ENCODE measurements at places on chromosomes 5 and 9. TPM values are rescaled to one million over a fixed set of nuclear protein-coding genes. Genes with fewer than 3 reads are reported as not detected.
A peak's percentile ranks its signal among the peaks of the same experiment; 100 is the strongest.

DNA sequence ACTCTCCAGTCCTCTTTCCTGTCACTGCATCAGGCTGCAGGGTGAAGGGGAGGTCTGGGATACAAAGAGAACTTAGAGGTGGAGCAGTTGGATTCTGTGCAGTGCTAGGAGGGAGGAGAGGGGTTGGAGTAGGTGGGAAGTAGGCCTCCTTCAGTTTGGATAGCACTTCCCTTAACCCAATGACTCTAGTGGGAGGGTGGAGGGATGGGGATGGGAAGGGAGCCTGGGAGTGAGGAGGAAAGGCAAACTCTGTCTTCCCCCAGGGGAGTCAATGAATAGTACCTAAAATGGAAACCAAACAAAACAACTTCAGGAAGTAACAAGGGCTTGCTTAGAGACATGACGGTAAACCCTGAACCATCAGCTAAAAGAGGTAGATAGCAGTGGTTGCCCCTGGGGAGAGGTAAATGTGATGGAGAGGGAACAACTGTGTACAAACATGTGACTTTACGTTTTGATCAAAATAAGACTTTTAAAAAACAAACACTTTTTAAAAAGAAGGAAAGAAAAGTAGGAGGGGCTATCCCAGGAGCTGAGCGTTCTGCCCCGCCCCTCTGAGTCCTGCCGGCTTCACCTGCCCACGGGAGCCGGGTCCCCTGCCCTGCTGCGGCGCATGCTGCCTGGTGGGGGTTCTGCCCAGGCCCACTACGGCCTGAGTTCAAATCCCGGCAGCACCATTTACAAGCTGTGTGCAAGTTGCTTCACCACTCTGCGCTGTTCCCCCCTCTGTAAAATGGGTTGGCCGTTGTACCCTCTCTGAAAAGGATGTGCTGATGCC, 30.9 kb downstream of the GSN start:
- peaks cover 23% of the 10 kb centered on the region for H3K27me3 ChIP-seq
- no peaks in the 10 kb centered on the region for H3K36me3 ChIP-seq
- H3K4me1 ChIP-seq, result peaks cover 15% of the 10 kb centered on the region
- H3K4me3 ChIP-seq, result peak overlapping the region; percentile 65
- no peak overlapping the region for H3K27ac ChIP-seq

- no peak overlapping the region for H3K27ac ChIP-seq
- H3K27me3 ChIP-seq, result peaks cover 3% of the 10 kb centered on the region
- H3K4me1 ChIP-seq, result no peaks in the 10 kb centered on the region
Observed at GRCh38 chr5:122702524-122702875, 72.4 kb upstream of the SNX2 start.

DNA sequence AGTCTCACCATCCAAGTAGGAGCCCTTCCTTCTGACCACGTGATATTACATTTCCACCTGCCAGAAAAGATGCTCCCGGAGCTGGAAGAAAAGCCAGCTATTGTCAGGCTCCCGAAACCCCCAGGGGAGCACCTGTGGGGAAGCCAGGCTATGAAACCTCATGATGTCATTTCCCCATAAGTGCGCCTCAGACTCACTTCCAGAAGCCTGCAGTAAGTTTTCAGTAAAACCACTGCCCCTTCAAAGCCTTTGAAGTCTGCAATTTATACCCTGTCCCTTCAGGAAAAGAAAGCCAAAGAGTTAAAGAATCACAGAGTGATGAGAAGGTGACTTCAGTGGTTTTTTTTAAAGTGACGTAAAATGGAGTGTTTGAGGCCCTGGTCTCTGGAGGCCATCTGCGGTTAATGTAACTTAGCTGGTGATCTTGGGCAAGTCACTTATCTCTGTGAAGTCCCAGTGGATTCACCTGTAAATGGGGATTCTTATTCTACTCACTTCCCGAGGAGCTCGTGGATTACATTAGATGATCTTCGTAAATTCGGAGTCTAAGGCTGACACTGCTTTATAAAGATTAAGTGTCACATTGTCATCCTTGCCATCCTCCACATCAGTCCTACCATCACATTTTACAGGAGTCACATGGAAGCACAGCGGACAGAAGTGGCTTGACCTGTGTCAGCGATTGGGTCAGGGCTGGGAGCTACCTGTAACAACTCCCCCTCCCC, 2.6 kb upstream of the SEMA6A start:
- peak; percentile 36 for DNase-seq
- peaks cover 66% of the 10 kb centered on the region for H3K27me3 ChIP-seq
- H3K27ac ChIP-seq, result no peak overlapping the region
- H3K4me3 ChIP-seq, result no peak overlapping the region
- H3K4me1 ChIP-seq, result peaks cover 31% of the 10 kb centered on the region
- peaks cover 1% of the 10 kb centered on the region for H3K36me3 ChIP-seq

- DNase-seq, result no peak
- no peaks in the 10 kb centered on the region for H3K4me1 ChIP-seq
- H3K36me3 ChIP-seq, result no peaks in the 10 kb centered on the region
- H3K4me3 ChIP-seq, result no peak overlapping the region
Observed at GRCh38 chr5:119570910-119571309, 58.4 kb upstream of the FAM170A start.

Gene C9orf153
- 0.34 TPM for total RNA-seq

Gene SIT1
- total RNA-seq, result 220 TPM

Gene TMEM203
- total RNA-seq, result 36.6 TPM

Measured in activated CD8-positive, alpha-beta T cell treated with anti-CD3 and anti-CD28 coated beads, Interleukin-2, amount 10 ng/mL, durations not matched to agents 7 days and 5 days (primary cell).